A549 treated with dexamethasone at 1 μM for 4 hours (cell line): ENCODE measurements at places on chromosomes 16 and 17. TPM values are rescaled to one million over a fixed set of nuclear protein-coding genes. Genes with fewer than 3 reads are reported as not detected.

The GAST gene
- total RNA-seq = 0.22 to 0.50 TPM in 2 of 5 replicates, not detected in the others

The TSPOAP1 gene
- 0.07 TPM in 1 of 5 replicates, not detected in the others for total RNA-seq

The SCGB1C2 gene
- total RNA-seq = not detected in 5 replicates

The GCGR gene
- total RNA-seq = 0.08 to 0.56 TPM (median 0.33 TPM) in 5 replicates

The HS3ST3A1 gene
- total RNA-seq = 0.47 to 0.70 TPM (median 0.66 TPM) in 5 replicates

The BAIAP2 gene
- 115 to 153 TPM (median 142 TPM) in 5 replicates for total RNA-seq

The TEX19 gene
- total RNA-seq = 0.26 to 0.53 TPM (median 0.37 TPM) in 5 replicates

The CEP131 gene
- total RNA-seq = 6.4 to 9.2 TPM (median 7.0 TPM) in 5 replicates

The PRKCB gene
- total RNA-seq = 0.17 to 0.23 TPM (median 0.22 TPM) in 5 replicates

The DYNLRB2 gene
- 0.27 TPM in 1 of 5 replicates, not detected in the others for total RNA-seq

The RAB26 gene
- 1.5 to 4.0 TPM (median 3.2 TPM) in 5 replicates for total RNA-seq

The KRT32 gene
- total RNA-seq = 0.05 to 0.07 TPM (median 0.06 TPM) in 3 of 5 replicates, not detected in the others

The KRT27 gene
- total RNA-seq = 0.18 TPM in 1 of 5 replicates, not detected in the others

The UTS2R gene
- 0.06 TPM in 2 of 5 replicates, not detected in the others for total RNA-seq

The EMP2 gene
- total RNA-seq = 32.1 to 58.2 TPM (median 55.8 TPM) in 5 replicates

The TNRC6A gene
- 25.2 to 35.1 TPM (median 31.3 TPM) in 5 replicates for total RNA-seq

The BCO1 gene
- 0.67 to 1.4 TPM (median 0.98 TPM) in 5 replicates for total RNA-seq

The SOX9 gene
- 9.9 to 15.4 TPM (median 13.8 TPM) in 5 replicates for total RNA-seq

The CACNA1H gene
- total RNA-seq = 9.5 to 19.7 TPM (median 17.4 TPM) in 5 replicates

The DDX19B gene
- total RNA-seq = 27.8 to 31.5 TPM (median 28.6 TPM) in 5 replicates

The C17orf78 gene
- not detected in 5 replicates for total RNA-seq

The RNF112 gene
- 0.31 to 1.0 TPM (median 0.44 TPM) in 5 replicates for total RNA-seq

The TMC7 gene
- total RNA-seq = 4.9 to 7.2 TPM (median 6.2 TPM) in 5 replicates

The PRR15L gene
- 2.3 to 3.2 TPM (median 2.8 TPM) in 5 replicates for total RNA-seq
